ENCODE measurements at places on chromosomes 2 and 18.

GRCh38 chr18:58341916-58342315, 287.0 kb downstream of the ALPK2 start:
- no peak for DNase-seq

GRCh38 chr2:105489168-105489878, 90.5 kb upstream of the FHL2 start:
- no peak for DNase-seq

DNA sequence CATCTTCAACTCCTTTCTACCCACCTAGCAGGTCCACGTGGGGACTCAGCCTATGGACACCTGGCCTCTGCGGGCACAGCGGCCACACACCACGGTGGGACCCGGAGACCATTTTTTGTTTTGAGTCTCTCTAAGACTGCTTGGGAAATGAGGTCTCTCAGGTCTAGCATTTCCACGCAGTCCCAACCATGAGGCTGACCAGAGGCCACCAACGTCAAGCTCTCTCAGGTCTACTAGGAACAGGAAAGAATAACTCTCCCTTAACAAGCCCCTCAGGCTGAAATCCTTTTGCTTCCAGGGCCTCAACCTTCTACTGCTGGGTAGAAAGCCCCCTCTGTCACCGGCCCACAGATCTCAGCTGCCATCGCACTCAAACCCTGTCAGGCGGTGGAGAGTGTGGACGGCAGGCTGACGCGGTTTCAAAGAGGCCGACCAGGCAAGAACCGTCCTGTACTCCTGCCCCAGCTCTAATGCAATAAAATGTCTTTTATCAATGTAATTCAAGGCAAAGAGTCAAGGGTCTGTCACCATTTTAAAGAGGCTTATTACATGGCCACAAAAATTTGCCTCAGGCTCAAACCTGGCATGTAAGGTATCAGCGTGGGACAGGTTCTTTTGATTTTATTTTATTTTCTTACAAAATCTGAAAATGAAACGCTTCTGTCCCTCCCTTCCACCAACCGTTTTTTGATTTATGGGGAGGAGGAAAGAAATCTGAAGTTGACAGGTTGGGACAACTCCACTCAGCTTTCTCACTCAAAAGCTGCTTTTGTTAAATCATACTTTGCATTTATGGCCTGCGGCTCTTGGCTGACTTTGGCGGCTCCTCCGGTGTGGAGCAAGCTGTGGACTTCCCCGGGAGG, 74.0 kb downstream of the BCL11A start:
- DNase-seq, result no peak

- DNase-seq, result no peak
Observed at GRCh38 chr2:216676630-216677029, 18.7 kb downstream of the IGFBP5 start.

GRCh38 chr2:105143094-105143466, 98.5 kb upstream of the GPR45 start:
- no peak for DNase-seq

- peak; percentile 45 for DNase-seq
Observed at GRCh38 chr2:32357318-32358110, 691 bp downstream of the BIRC6 start.

- DNase-seq, result no peak
Observed at GRCh38 chr2:25483607-25484266, 142.0 kb upstream of the DNMT3A start.

DNA sequence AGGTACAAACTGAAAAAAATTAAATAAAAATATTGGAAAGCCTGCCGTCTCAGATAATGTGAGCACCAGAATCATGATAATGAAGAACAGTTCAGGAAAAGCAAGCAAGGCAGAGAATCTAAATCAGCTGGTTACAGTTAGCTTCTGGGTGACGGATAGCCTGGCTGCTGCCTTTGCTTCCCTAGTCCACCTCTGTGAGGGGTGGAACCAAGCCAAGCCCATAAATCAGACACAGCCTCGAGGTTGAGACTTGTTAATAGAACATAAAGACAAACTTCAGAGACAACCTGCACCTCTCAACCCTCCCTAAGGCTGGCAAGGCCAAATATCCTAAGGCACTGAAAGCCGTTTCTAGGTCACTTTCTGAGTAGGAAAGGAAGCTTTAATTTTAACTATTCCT, 334.7 kb upstream of the SLC39A10 start:
- DNase-seq, result no peak

GRCh38 chr2:20164061-20164733, 60.7 kb downstream of the SDC1 start:
- DNase-seq, result no peak

DNA sequence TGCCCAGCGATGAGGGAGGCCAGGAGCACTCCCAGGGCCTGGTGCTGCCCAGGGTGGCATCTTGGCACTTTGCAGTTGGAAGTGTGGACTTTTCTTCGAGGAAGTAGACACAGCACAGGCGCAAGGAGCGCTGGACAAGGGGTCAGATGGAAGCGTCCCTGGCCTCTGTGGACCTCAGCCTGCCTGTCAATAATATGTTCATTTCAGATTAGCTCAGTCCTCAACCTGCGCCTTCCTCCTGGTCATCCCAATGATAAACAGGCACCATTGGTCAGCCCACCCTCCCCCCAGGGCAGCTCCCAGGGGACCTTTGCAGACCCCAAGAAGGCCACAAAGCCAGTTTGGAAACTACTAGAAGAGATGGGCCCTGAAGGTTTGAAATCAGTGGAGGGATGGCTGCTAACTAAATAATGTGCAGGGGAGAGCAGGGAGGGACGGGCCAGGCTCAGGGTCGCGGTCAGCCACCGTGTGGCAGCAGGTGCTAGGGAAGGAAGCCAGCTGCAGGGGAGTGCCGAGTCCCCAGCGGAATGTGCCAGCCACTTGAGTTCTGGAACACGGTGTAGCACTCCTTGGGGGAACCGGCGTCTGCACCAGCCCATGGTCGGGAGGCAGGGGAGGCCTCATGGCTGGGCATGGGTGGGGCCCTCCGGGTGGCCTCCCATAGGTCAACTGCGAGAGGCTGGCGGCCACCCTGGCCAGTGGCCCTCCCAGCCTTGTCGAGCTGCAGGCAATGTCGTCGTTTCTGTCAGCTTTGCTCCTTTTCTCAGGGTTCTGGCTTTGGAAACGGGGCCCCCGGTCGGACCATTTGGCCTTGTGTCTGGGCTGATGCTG, 59.9 kb downstream of the ADI1 start:
- no peak for DNase-seq

GRCh38 chr2:46010925-46011490, 286.2 kb upstream of the EPAS1 start:
- no peak for DNase-seq

GRCh38 chr18:79372991-79373390, 22.7 kb upstream of the NFATC1 start:
- DNase-seq, result no peak

DNA sequence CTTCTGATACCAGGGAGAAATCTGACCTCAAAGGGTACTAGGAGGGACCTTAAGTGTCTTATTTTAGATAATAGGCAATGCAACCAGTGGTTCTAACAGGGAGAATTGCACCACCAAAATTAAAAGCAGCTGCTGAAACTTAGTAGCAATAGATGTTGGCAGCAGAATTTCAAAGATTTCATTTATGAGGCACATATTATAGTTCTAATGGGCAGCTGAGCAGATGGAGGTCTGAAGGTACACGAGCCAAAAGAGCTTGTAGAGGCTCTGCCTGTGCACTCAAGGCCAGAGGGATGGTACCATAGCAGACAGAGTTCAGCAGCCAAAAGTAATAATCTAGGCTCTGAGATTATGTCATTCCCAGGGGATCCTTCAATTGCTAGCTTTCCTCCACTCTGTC, 87.3 kb upstream of the NCKAP5 start:
- no peak for DNase-seq

DNA sequence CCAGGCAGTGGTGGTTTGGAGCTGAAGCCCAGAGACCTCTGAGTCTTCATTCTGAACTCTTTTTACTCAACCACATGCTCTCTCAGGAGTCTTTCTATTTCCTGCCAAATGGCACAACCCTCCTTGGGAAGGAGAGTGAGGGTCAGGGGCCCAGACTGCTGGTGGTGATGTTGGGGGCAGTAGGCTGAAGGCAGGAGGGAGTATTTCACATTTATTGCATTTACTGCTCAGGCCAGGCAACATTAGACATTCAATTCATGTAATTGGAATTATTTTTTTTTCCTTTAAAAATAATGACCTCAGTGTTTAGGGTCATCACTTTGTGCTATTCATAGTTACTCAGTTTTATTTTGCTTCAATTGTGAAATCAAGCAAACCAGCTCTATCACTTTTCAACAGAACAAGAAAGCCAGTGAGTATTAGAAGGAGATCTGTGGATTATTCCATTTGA, 311.3 kb upstream of the NT5C1B start:
- DNase-seq, result no peak

- no peak for DNase-seq
Observed at GRCh38 chr2:66440708-66441497, 6.0 kb downstream of the MEIS1 start.

DNA sequence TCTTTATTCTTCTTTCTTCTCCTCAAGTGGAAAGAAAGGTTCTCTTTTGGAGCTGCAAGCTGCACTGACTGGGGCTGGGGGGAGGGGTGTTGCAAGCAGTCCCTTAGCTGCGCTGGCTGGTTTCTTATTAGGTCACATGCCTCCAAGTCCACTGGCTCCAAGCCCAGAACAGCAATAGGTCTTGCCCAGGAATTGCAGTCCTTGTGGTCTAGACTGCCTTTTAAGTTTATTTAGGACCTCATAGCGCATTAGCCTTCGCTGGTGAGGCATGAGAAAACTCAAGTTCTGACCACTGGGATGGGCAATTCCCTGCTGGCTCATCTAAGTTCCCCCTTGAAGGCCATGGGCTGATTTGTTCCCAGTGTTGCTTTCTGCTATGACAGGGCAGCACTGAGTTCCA, 138.6 kb upstream of the SCN7A start:
- no peak for DNase-seq

- DNase-seq, result no peak
Observed at GRCh38 chr18:58674863-58675472, 3.7 kb downstream of the MALT1 start.

DNA sequence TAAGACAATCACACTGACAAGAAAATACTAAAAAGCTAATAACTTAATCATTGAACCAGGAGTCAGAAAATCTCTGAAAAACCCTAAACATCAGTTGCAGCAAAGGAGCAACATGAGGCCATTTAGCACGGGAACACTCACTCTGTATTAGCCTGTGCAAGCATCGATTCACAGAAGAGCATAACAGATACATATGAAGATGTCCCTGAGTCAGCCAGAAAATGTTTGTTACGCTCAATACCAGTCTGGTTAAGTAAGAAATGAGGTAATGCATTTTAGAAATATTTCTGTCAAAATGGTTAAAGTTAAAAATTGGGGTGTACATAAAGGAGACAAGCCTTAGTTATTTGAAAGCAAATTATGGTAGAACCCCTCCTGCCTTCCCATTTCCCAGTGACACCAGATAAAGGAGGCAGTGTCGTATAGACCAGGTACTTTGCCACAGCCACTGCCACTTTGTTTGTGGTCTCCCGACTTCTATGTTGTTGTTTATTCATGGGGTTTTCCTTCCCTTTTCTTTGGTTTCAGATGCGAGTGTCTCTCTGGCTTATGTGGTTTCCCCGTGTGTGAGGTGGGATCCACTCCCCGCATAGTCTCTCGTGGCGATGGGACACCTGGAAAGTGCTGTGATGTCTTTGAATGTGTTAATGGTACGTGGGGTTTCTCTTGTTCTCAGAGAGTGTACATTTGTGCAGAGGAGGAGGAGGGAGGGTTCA, 108.6 kb downstream of the CRIM1 start:
- no peak for DNase-seq

GRCh38 chr2:38174646-38175423, 98.9 kb upstream of the CYP1B1 start:
- no peak for DNase-seq

DNA sequence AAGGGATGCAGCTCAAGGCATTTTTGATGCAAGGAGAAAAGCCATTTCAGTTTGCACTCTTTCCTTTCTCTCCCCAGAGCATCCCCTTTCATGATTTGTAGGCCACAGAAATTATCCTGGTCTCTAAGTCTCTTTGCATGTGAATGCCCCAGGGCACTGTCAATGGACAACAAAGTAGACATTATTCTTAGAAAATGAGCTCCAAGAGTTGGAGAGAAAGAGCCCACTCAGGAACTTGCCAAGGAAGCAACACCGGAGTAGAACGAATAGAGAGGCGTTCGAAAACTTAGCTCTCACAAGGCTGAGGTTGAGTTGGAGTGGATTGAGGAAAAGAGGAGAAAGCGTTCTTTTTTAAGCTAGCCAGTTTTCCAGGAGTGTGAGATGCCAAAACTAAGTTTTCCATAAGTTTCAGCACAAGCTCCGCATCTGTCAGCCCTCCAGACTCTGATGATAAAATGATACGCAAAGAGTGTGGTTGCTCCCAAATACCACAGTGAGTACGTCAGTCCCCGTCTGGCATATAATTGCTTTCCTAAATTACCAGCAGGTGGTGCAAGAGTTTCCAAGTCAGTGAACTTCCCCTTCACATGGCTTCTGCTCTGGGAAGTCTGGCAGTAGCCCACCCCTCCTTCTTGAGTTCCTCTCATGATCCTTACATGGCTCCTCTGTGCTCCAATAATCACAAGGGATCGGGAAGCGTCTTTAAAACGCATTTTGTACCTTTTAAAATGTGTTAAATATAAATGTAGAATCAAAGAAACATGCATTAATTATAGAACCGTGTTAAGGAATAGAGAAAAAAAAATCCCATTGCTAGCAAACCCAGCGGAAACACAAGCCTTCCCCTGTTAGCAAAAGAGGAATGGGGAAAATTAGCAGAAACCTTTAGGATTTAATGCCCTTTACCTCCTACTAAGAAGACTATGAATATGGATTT, 1060.6 kb upstream of the FANCL start:
- DNase-seq, result peak; percentile 5

DNA sequence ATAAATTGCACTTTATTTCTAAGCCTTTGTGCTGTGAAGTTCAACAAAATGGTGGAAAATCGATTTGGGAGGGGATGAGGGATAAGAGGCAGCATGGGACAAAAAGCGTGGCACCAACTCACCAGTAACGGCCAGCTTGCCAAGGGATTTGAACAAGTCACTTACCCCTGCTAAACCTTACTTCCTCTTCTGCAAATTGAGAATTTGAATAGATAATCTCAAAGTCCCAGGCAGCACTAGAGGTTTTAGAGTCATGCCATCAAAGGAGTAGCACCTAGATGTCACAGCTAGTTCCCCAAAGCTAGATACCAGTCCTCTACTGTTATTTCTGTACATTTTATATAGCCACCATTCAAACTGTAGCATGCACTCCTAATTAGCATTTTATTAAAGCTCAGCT, 83.7 kb upstream of the VRK2 start:
- DNase-seq, result no peak

- DNase-seq, result peak; percentile 28
Observed at GRCh38 chr2:88116669-88117432, 11.0 kb downstream of the FABP1 start.

- DNase-seq, result no peak
Observed at GRCh38 chr2:193774166-193774565, 1579.4 kb upstream of the TMEFF2 start.

DNA sequence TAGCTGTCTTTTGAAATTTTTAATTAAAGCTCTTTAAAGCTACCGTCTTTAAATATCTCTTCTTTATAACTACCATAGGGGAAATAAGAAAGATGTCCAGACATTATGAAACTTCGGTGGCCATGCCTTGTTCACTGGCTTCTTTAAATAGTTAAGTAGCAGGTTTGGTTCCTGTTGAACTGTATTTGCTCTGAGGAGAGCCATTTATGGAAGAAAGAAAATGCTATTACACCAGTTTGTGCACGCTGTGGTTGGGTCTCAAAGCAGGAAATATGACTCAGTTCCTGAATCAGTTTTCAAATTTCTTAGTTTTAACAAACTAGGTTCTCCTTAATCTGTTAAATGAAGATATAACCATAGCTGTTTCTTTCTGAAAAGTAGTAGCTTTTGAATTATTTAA, 12.2 kb downstream of the ARPC2 start:
- DNase-seq, result no peak

GRCh38 chr18:22709288-22710060, 223.7 kb upstream of the RBBP8 start:
- no peak for DNase-seq

- no peak for DNase-seq
Observed at GRCh38 chr2:1709946-1710560, 34.3 kb downstream of the PXDN start.
